ENCODE measurements at places on chromosomes 13 and 19.
A peak's percentile ranks its signal among the peaks of the same experiment; 100 is the strongest.

GRCh38 chr13:79171141-79172061, 234.7 kb downstream of the RBM26 start:
- DNase-seq: peak; percentile 79

DNA sequence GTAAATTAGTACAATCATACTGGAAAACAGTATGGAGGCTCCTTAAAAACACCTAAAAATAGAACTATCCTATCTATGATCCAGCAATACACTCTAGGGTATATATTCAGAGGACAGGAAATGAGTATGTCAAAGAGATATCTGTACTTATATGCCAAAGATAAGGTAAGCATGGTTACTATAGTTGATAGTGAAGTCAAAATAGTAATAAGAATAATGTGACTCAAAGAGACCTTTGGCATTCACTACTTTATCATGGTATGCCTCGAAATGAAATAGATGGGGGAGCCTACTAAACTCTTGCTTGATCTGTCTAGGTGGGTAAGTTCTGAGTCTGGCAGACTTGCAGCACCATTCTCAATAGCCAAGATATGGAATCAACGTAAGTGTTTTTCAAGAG, 30.3 kb downstream of the FXYD5 start:
- no peak for DNase-seq

DNA sequence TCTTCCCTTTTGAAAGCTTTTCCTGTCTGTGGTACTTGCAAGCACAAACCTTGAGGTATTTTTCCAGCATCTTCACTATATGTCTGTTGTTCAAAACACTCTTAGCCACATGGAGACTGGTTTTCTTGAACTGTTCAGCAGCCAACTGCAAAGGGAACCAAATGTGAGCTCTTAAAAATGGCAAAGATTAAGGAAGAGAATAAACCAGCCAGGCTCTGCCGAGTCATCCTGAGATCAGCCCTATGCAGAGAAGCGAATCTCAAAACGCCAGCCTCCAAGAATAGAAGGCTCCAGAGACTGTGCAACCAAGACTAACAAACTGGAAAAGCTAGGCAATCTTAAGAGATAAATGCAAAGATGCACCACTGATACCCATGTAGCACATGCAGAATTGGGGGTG, 20.7 kb downstream of the AKAP8 start:
- DNase-seq: no peak

DNA sequence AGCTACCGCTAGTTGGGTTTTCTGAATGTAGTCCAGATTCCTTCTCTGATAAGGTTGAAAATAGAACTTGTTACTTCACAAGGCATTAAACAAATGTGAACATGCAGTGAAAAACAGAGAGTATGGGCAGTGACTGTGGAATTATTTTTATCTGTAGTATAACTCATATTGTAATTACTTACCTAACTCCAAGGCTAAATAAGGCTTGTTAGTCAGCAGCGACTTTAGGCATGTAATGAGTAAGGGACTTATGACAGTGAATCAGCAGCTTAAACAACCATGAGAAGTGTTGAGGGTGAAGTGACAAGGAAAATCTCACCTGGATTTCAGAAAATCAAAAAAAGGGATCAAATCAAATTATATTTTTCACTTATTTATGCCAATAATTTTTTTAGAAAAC, 1719.5 kb upstream of the MIR17HG start:
- DNase-seq: no peak

DNA sequence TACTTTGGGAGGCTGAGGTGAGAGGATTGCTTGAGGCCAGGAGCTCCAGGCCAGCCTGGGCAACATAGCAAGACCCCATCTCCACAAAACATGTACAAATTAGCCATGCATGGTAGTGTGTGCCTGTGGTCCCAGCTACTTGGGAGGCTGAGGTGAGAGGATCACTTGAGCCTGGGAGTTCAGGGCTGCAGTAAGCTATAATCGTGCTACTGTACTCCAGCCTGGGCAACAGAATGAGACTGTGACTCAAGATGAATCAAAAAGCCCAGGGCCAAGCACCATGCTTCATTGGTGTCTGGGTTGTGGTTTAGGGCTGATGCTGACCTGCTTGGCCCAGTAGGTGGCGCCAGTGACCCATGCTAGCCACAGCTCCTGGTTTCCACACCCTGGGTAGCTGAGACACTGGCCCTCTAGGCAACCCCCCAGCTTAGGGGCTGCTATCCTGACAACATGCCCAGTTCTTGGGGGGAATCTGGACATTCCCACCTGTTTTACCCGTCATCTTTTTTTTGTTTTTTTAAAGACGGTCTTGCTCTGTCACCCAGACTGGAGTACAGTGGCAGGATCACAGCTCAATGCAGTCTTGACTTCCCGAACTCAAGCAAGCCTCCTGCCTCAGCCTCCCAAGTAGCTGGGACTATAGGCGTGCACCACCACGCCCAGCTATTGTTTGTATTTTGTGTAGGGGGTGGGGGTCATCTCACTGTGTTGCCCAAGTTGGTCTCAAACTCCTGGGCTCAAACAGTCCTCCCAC, 5.5 kb downstream of the CCDC124 start:
- DNase-seq: peak; percentile 44
